ENCODE measurements at places on chromosomes 6 and 20.

DNA sequence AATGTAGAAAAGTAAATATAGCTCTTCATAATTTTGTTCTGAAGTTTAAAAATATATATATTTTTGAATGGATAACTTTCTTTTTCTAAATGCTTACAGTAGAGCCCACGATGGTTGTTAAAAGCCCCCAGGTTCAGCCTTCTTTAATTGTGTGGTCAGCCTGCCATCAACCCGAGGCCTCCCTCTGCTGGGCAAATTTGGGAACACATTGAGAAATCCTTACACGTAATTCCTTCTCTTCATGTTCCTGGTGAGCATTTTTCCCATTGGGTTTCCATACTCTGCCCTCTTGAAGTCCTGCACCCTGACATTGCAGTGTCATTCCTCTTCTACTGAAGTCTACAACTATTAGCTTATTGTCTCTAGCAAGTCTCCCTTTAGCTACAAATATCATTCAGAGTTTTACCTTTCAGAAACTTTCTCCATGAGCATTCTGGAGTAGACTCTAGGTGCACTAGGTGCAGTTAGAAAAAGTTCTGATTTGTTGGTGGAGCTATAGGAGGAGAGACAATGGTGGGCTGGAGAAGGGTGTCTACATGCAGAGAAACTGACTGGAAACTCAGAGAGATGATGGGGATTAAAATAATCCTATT, 40.6 kb downstream of the TRIM38 start:
- ATAC-seq, result no peak

- ATAC-seq, result no peak
Measured at GRCh38 chr20:16100767-16101166, 472.5 kb downstream of the KIF16B start.

DNA sequence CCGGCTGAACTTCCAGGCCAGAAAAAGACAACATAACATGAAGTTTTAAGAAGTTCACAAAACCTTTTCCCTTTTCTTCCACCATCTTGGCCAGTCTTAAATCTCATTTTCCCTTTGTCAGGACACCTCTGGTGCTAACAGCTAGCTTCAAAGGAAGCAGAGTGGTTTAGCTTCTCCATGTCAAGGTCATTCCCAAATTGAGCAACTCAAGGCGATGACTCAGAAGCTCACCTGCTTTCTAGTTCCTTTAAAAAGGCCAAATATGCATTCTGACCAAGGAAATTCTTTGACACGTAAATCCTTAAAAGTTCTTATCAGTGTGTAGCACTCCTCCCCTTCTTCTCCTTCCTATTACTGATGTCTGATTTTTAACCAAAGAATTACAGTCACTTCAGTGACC, 69.6 kb upstream of the VGLL2 start:
- no peak for ATAC-seq

DNA sequence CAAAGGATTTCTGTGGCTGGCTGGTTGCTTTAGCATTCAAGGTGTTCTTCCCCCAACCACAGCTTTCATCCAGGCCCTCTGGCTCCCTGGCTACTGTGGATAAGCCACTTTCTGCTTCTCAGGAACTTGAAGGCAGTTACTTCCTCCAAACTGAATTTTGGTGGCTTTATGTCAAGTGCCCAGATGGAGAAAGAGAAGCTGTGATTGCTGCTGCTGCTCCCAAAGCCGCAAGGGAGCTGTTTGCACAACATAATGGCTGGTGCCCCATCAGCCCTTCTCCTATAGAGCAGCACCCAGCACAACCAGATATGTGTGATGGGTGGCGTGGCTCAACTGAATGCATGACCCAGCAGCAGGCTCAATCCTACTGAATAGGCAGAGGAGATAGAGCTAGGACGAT, 465.2 kb downstream of the MAFB start:
- ATAC-seq, result no peak

DNA sequence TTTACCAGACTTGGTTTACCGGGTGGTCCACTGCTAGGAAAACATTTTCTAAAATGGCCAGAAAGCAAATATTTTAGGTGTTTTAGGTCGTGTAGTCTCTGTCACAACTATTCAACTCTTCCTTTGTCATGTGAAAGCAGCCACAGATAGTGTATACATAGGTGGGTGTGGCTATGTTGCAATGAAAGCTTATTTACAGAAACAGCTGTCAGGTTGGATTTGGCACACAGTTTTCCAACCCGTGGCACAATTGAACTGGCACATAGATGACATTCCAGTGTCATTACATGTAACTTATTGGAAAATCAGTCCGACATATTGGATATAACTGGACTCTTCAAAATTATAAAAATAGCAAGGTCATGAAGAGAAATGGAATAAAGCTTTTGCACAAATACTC, 68.9 kb upstream of the KCNQ5 start:
- no peak for ATAC-seq

- ATAC-seq, result no peak
Measured at GRCh38 chr20:35040646-35041045, 52.0 kb downstream of the TRPC4AP start.

DNA sequence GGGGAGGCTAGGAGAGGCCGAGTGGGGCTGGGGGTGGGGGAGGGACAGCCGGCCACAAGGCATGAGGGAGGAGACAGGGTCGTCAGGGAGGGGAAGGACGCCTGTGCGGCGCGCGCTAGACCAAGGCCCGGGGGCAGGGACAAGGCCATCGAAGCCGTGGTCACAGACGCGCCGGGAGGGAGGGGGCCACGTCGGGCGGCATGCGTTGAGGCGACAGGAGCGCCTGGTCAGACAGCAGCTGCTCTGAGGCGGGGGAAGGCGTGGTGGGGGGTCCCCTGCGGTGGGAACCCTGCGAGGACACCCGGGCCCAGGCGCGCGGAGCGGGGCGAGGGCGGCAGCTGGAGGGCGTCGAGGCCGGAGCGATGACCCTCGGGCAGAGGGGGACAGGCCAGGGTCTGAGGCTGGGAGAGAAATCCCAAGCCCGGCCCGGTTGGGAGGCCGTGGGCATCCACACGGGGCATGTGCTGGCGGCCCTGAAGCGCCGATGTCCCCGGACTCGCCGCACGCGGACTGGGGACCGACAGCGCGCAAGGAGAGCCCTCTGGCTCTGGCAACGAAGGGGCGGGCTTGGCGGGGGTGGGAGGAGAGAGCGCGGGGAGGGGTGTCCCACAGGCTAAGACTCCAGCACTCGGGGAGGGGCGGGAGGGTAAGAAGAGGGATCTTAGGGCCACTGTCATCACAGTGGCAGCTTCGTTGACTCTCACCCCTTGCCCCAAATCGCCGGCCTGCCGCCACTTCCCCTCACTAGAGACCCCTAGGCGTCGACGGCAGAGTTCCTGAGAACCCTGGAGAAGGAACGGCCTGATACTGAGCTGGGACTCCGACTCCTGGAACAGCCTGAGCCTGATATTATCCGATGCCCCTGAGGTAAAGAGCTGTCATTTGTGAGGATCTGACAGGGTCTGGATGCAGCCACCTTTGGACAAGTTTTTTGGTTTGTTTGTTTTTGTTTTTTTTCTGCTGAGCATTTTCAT, 5.0 kb downstream of the TMEM239 start:
- ATAC-seq, result no peak

- no peak for ATAC-seq
Measured at GRCh38 chr20:23207826-23208540, 121.9 kb upstream of the CD93 start.

DNA sequence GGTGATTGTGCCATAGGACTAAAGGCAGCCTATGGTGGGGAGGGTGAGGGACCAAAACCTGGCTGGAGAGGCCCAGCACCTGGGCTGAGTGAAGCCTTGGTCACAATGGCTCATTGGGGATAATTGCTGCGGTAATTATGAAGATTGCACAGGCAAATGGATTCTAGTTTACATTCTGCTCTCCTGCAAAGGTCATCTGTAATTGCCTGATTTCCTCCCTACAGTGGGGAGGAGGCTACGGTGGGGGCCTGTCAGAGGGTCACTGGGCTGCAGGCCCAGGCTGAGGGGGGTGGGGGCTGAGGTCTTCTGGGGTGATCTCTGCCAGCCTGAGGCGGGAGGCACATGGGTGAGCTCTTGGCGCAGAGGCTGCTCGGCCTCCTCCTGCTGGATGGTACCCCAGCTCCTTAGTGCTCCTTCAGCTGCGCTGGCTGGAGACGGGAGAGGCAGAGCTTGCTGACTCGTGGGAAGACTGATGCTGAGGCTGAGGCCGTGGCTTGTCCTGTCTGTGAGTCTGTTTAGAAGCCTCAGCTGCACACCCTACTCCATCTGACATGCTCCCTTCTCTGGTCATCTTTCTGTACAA, 30.3 kb downstream of the PACSIN1 start:
- ATAC-seq, result no peak

DNA sequence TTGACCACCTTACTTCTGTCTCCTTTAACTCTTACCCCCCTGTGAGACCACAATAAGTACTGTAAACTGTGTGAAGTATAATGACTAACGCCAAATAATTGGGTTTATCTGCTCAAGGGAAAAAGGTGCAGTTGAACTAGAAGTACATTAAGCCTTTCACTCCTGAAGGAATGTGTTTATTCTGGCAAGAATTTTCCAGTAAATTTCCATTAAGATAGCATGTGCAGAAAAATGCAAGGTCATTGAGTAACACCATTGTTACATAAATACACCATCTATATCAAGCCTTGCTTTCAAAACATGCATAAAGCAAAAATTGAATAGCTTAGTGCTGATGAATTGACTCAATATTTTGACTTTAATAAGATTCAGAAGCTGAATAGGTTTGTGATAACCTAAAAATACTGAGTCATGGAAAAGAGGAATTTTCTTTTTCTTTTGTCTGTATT, 65.4 kb downstream of the ARHGAP18 start:
- no peak for ATAC-seq

- ATAC-seq, result peak; percentile 71
Measured at GRCh38 chr6:15464211-15464725, 198.6 kb downstream of the DTNBP1 start.

DNA sequence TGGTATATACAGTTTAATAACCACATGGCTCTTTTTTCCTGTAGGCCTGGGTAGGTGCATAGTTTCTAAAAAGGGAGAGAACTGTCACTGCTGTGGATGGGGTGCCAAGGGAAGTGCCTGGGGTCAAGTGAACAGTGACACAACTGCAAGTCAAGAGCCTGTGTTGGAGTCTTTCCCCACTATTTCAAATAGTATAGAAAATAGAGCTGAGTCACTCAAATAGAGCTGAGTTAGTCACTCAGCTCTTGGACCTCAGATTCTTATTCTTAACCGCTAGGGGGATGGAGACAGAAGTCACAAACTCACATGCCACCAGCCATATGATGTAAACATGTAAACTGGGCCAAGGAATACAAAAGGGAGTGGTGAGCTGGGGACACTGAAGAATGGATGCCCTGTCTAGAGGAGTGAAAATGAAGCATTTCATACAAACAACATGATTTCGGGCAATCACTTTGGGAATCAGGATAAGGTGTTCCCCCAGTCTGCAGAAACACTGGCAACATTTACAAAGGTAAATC, 2.1 kb downstream of the NQO2 start:
- peak; percentile 26 for ATAC-seq

- no peak for ATAC-seq
Measured at GRCh38 chr6:136739501-136739900, 52.8 kb downstream of the MAP3K5 start.

DNA sequence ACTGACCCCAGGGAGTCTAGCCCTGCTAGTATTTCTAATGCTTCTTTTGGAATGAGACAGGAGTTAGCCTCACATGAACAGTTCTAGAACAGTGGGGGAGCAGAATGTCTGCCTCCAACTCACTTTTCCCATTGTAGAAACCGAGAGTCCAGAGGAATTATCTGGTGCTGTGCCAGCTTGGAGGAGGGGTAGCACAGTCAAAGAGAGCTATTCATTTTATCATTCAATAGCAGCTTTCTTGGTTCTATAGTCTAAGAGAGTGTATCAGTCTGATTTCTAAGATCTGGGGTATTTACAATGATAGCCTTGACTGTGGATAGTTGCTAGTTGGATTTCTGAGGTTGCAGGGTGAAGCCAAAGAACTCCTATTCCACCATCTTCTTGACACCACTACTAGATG, 448.2 kb downstream of the RFPL4B start:
- ATAC-seq, result no peak

DNA sequence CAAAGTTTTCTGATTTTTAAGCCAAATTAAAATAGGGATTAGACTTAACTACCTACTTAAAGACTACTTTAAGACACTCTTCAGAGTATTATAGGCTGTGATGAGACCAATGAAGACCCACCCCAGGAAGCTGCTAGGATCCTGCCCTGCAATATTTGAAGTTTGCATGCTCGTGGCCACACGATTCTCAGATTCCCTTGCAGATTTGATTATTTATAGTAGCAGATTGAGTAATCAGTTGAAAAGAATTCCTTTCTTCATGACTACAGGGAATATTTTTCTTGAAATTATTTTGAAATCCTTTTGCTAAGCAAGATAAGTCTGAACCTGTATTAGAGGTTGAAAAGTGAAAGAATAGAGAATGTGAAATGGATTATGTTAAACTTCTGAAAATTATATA, 122.3 kb downstream of the B3GAT2 start:
- ATAC-seq, result no peak

DNA sequence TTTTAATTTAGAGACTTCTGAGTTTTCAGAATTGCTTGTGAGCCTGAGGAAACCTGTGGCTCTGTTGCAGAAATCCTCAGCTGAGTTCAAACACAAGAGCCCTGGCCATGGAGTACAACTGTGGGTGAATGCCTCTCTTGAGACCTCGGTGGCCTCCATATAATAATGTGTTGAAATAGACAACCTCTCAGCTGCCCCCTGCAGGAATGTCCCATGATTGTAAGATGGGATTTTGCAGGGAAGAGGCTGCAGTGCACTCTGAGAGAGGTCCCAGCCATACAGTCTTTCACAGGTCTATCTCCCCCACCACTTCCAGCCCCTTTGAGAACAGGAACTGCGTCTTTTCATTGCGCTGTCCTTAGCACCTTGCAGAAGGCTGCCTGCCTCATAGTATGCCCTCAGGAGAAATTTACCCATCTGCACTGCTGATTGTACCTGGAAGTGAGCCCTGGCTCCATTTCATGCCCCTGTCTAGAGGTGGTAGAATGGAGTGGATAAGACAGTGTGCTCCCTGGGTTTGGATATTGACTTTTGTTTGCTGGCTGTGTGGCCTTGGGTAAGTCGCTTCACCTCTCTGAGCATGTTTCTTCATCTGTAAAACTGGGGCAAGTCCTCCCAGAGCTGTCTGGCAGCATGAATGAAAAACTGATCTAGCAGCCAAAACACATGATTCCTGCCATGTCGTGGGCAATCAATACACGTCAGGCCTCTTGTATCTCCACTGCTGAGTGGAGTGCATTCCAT, 16.8 kb upstream of the CDH22 start:
- no peak for ATAC-seq

GRCh38 chr6:16511040-16511660, 250.1 kb downstream of the ATXN1 start:
- ATAC-seq, result peak; percentile 76

DNA sequence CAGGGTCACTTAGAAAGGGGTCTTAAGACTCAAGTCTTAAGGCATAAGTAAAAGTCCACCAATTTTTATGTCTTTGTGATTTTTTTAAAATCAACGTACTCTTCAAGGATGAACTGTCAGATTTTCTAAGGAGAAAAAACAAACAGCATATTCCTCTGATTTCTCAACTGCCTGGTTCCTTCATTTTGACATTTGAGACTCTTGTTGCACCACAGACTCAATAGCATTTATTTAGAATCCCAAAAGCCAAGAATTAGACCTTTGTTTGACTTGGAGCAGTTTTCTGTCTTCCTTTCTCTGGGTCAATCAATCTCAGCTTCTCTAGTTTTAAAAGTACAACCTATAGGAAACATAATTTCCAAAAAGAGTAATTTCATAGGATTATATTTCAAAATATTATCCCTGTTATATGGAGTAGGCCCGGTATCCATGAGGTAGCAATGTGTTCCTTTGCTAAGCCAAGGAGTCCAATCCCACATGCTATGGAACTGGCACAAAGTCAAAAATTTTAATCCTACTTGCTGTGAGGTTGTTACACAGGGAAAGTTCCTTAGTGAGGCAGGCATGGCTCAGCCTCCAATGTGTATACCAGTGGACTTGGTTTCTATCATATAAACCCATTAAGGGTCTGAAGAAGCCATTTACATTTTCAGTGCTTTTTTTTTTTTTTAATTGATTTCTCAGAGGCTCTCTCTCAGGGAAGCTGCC, 405.7 kb downstream of the KIF16B start:
- ATAC-seq, result no peak
